Activated CD8-positive, alpha-beta memory T cell treated with anti-CD3 and anti-CD28 coated beads, Interleukin-2, amount 50 U/mL, for 4 hours (primary cell): ENCODE measurements at places on chromosomes 2 and 18.

DNA sequence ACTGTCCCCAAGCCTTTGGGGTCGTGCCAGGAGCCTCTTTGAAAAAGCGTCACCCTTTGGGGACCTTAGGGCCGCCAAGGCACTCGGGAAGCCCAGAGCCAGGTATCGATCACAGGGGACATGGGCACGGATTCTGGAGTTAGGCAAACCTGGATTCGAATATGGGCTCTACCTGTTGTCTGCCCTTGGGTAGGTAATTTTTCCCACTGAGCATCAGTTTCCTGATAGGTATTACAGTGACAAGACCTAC, 9.3 kb downstream of the TMEM198 start:
- no peak for DNase-seq

GRCh38 chr2:31729442-31730092, 148.8 kb upstream of the SRD5A2 start:
- DNase-seq, result no peak

- no peak for DNase-seq
These were observed 1.1 kb upstream of the KCTD1 start for GRCh38 chr18:26549263-26550094.

GRCh38 chr2:240560084-240560479, at the start of gene DUSP28:
TSS of gene DUSP28 (plus strand) at chr2:240560357. CDS start at chr2:240560685, 328 bp downstream.
- peak; percentile 92 for DNase-seq

DNA sequence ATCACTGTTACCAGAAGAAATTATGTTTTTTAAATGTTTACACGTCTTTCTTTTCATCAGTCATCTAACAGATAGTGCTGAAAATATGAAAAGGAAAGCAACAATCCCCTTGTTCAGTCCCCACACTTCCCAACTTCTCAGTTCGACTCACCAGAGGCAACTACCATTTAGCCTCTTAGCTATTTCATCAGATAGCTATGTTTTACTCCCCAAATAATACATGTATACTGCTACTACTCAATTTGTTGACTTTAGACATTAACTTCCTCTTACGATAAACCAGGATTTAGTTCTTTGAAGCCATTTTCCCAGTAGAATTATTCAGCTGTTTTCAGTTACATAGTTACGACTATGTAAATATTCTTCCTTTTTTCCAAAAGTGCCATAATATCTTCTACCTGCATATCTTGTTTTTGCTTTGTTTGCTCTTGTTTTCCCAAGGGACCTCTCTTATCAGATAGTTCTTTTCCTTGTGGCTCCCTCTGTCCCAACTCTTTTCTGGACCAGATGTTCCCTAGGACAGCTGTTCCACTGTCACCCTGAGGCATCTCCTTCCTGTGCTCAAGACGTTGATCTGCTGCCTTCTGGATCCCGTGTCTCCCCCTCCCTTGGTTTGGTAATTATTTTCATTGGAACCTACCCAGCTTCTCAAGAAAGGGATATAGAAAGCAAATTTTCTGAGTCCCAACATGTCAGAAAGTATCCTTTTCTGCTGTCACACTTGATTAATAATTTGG, 289.3 kb upstream of the TANK start:
- no peak for DNase-seq

- no peak for DNase-seq
These were observed 42.6 kb downstream of the TTR start for GRCh38 chr18:31634331-31634713.

DNA sequence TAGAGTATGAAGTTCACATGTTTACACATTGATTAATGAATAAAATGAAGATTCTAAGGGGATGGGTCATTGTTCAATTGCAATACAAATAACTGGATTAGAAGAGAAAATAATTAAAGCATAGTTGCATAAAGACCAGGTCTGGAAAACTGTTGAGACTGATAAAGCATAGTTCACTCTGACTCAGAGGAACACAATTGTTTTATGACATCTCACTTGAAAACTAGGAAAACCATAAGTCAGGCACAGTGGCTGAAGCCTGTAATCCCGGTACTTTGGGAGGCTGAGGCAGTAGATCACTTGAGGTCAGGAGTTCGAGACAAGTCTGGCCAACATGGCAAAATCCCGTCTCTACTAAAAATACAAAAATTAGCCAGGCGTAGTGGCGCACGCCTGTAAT, 46.7 kb downstream of the PLA2R1 start:
- DNase-seq, result no peak
